ENCODE measurements at places on chromosomes 12 and 14.
A peak's percentile ranks its signal among the peaks of the same experiment; 100 is the strongest.

DNA sequence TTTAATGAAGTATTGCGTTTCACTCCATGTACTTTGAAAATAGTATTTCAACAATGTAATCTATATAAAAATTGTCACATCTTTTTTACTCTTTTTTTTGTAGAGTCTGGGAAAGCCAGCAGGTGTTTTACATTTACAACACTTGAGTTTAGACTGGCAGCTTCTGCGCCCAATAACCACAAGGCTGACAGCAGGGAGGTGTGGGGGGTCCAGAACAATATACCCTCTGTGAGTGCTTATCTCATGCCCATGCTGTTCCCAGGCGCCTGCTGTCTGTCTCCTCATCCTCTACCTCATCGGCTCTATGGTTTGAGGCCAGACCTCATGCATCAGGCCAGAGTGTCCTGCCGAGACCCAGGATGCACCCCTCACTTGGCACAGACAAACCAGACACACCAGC is 24.9 kb downstream of the FBRSL1 start:
- DNase-seq, result no peak

GRCh38 chr12:27424631-27425230 is 21.8 kb upstream of the SMCO2 start:
- peak; percentile 14 for DNase-seq

DNA sequence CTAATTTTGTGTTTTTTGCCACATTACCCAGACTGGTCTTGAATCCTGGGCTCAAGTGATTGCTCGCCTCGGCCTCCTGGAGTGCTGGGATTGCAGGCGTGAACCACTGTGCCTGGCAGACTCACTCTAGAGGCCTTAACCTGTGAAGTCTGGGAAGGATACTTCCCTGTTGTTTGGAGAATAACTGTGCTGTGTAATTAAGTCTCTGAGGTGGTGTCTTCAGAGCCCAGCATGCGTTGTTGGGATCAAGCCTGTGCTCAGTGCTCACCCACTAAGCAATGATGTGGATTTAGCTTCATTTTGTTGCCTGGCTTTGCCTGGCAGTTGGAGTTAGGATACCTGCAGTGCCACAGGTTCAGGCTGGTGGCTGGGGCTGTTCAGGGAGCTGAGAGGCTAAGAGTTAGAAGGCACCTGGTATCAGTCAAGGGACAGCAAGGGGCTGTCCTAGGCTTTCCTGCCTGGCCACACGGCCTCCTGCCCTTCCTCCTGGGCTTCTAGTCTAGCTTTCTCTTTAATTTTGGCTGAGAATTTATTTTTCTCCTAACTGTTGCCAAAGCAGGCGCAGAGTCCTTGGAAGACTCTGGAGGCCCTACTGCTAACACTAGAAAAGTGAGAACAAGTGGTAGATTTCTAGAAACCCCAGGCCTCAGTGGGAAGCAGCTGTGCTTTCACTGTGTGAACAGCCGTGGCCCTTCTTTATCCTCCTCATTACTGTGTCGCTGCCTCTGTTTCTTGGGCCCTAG is 38.5 kb downstream of the EP400 start:
- DNase-seq, result no peak

GRCh38 chr12:91914701-91915100 is 230.9 kb downstream of the BTG1 start:
- DNase-seq, result no peak

DNA sequence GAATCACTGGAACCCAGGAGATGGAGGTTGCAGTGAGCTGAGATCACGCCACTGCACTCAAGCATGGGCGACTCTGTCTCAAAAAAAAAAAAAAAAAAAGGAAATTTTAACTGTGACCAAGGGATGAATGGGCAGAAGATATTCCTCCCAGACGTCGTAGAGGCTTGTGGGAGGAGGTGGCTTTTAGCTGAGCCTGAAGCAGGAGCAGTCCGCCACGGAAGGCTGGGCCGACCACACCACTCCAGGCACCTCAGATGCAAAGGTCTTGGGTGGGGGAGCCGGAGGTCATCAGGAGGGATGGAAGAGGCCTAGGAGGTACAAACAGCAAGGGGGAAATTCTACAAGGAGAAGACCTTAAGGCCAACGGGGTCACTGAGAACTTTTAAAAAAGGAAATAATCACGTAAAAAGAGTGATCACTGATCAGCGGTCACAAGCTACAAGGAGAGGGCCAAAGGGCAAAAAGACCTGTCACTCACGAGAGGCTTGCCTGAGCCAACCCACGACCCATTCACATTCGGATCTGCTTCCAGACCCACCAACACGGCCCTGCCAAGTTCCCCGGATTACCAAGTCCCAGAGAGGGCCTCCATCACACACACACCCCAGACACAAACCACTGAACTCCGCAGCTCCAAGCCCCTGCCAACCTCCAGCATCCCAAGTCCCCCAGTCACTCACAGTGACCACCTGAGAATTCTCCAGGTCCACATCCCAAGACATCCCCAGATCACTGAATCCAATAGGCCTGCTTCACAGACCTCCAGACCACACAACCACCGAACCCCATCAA is 3.5 kb downstream of the ZNF605 start:
- DNase-seq, result no peak

DNA sequence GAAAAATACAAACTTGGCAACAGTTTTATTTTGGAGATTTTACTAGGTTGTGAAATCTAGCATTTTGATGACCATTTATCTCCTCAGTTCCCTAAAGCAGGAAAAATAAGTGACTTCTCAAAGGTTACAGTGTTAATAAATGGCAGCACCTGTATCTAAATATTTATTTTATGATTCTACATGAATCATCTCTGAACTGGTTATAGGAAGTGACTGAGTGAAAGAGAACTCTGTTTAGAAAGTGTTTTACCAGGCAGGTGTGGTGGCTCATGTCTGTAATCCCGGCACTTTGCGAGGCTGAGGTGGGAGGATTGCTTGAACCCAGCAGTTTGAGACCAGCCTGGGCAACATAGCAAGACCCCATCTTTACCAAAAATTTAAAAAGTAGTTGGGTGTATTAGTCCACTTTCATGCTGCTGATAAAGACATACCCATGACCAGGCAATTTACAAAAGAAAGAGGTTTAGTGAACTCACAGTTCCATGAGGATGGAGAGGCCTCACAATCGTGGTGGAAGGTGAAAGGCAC is 26.3 kb downstream of the MIPOL1 start:
- DNase-seq, result no peak

DNA sequence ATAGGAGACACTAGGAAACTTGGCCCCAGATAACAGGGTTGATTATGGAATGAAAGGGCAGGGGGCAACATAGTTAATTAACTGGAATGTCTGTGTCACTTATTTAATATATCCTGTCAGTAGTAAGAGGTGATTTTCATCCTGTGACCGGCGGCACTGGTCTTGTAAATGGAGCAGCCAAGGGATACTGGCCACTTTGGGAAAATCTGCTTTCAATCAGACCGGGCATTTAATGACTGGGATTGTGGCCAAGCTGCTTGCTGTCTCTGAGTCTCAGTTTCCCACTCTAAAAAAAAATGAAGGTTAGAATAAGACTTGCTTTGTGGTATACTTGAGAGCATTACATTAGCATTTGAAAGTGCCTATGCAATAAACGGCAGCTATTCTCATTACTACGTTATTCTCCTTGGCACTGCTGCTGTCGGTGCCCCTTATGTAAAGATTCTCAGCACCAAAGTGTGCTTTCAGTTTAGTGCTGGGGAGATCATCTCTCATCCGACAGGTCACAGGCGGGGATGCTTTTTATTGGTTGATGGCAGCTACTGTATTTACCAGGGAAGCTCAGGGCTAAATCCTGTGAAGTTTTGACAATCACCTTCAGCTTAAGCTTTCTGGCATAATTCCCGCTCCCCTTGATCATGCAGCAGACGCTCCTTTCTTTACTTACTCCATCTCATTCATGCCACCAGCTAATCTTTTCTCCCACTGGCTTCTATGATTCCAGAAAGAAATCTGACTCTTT is 162.1 kb downstream of the ESRRB start:
- DNase-seq, result no peak

DNA sequence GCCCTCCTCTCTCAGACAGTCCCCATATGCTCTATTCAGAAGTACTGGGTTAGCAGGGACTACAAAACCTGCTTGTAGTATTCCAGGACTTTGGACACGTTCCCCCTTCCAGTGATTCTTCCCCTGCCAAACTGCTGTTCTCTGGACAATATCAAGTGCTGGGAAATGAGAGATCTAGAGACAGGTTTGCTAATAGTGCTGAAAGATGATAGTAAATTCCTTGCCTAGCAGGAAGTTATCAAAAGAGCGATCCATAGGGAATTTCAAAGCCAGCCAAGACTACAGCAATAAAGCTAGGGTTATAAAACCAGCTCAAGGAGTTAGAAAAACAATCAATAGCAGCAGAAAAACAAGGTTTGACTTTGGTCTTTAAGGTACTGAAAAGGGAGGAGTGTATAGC is 15.2 kb downstream of the SLC7A8 start:
- DNase-seq, result no peak

GRCh38 chr12:130041983-130042812 is 120.1 kb upstream of the FZD10 start:
- peak; percentile 29 for DNase-seq

GRCh38 chr12:63980211-63980610 is 135.7 kb downstream of the SRGAP1 start:
- no peak for DNase-seq

DNA sequence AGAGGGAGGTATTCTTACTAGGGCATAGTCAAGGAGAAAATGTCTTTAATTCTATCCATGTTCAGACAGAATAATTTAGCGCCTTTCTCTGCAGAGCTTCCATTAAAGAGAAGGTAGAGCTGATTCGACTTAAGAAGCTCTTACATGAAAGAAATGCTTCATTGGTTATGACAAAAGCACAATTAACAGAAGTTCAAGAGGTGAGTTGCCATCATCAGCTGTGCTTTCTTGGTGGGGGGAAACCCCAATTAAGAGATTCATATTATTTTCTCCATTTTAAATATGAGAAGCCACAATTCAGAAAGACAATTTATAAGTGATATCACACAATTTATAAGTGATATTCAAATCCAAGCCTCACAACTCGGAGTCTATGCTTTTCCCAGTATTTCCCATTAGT is 27.8 kb downstream of the RPGRIP1 start:
- DNase-seq, result no peak

- DNase-seq, result no peak
Observed at GRCh38 chr14:60905923-60906322, 75.0 kb downstream of the TRMT5 start.

DNA sequence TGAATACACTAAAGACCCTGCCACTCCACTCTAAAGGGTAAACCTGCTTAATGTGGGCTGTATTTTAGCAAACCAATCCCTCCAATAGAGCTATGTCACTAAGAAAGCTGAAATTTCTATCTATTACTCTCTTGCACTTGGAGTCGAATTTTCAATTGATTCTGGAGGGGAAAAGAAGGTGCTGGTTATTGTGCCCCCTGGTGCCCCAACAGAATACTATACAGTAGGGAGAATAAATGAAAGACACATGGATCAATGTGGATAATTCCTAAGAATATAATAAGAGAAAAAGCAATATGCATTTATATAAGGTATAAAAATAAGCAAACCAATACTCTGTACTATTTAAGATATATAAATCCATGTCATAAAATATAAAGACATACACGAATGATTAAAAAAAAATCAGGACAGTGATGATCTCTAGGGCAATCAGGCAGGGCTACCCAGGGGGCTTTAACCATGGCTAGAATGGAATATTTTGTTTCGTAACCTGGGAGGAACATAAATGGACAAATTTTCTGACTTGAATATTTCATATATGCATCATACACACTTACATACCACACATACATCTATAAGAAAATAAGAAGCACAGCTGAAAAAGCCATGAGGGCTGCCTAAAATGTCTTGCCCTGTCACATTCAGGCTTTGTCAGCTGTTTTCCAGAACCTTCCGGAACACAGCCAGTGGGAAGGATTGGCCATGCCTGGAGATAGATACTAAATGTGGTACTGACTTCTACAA is 54.4 kb downstream of the EFCAB11 start:
- DNase-seq, result peak; percentile 10

DNA sequence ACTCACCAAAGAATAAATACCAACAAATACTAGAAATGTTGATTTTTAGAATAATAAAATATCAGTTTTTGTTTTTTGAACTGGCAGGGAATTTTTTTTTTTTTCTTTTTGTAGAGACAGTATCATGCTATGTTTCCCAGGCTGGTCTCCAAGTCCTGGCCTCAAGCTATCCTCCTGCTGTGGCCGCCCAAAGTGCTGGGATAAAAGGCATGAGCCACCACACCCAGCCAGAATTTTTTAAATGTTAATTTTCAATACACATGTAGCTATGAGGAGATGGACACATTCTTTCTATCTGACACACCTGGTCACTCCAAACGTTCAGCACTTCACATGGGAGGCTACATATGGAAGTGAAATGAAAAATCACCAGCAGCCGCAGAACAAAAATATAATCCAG is 126.8 kb downstream of the ETV6 start:
- no peak for DNase-seq

DNA sequence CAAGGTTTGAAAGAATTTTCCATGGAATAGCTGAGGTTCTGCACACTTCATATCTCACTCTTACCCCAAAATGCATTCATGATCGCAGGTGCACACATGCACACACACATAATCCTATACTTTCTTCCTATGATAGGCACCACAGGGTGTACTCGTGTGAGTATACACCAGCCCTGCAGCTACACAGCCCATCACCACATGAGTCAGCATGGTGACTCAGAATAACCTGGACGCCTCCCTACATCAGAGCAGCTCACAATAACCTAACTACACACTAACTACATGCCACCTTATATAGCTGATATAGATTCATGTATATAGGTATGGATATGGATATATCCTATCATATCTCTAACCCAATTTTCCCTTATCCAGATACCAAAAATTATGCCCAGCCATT is 850.2 kb upstream of the TMEM132C start:
- DNase-seq, result no peak

DNA sequence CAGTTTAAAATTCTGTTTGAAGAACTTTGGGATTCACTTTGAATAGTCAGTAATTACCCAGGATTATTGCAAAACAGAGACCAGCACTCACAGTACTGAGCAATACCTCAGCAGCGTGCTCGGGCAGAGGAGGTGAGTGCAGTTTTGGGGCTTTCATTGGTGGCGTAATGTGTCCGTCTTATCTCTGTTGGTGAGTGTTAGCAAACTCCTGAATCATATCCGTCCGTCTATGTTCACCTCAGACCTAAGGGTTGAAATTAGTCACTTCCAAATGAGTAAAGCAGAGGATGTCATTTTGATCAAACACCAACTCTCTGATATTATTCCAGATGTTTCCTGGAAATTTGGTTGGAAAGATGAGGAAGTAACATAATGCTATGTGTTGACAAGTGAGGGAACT is 82.8 kb downstream of the BORCS5 start:
- peak; percentile 12 for DNase-seq
